ENCODE measurements at places on chromosomes 4 and X.
A peak's percentile ranks its signal among the peaks of the same experiment; 100 is the strongest.

- DNase-seq, result no peak
- peaks cover 31% of the 10 kb centered on the region for H3K36me3 ChIP-seq
- no peaks in the 10 kb centered on the region for H3K27me3 ChIP-seq
- H3K4me1 ChIP-seq, result peaks cover 7% of the 10 kb centered on the region
- no peak overlapping the region for H3K27ac ChIP-seq
- H3K4me3 ChIP-seq, result no peak overlapping the region
Observed at GRCh38 chr4:20576861-20577260, 123.4 kb upstream of the PACRGL start.

DNA sequence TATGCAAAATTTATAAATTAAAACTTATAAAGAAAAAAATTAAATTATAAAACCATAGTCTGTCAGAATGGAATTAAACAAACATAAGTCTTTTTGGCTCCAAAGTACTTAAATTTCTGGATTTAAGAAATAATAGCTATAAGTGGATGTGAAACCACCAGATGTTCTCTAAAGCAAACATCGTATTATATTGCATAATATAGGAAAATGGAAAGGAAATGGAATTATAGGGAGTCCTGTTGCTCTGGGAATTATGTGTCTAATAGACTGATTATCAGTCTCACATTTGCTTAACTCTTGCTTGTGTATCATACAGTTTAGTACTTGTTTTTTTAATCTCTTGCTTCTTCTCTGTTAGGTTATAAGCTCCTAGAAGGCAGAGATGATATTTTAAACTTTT is 819.2 kb downstream of the RAPGEF2 start:
- no peaks in the 10 kb centered on the region for H3K4me1 ChIP-seq
- H3K36me3 ChIP-seq, result peaks cover 11% of the 10 kb centered on the region
- no peaks in the 10 kb centered on the region for H3K27me3 ChIP-seq
- H3K4me3 ChIP-seq, result no peak overlapping the region
- no peak for DNase-seq
- H3K27ac ChIP-seq, result no peak overlapping the region

GRCh38 chr4:129747756-129748155 is 651.8 kb downstream of the C4orf33 start:
- DNase-seq, result peak; percentile 41
- no peak overlapping the region for H3K4me3 ChIP-seq
- no peak overlapping the region for H3K27ac ChIP-seq

- no peaks in the 10 kb centered on the region for H3K36me3 ChIP-seq
- no peak overlapping the region for H3K4me3 ChIP-seq
- H3K27me3 ChIP-seq, result peaks cover 3% of the 10 kb centered on the region
- no peak for DNase-seq
- H3K27ac ChIP-seq, result no peak overlapping the region
- no peaks in the 10 kb centered on the region for H3K4me1 ChIP-seq
Observed at GRCh38 chr4:105106426-105106825, 40.2 kb upstream of the TET2 start.

- H3K27me3 ChIP-seq, result peaks cover 58% of the 10 kb centered on the region
- no peaks in the 10 kb centered on the region for H3K36me3 ChIP-seq
- peak; percentile 77 for DNase-seq
- peak overlapping the region; percentile 71 for H3K4me3 ChIP-seq
- H3K4me1 ChIP-seq, result peaks cover 28% of the 10 kb centered on the region
Observed at GRCh38 chr4:92305148-92305877, 1.5 kb downstream of the GRID2 start.

DNA sequence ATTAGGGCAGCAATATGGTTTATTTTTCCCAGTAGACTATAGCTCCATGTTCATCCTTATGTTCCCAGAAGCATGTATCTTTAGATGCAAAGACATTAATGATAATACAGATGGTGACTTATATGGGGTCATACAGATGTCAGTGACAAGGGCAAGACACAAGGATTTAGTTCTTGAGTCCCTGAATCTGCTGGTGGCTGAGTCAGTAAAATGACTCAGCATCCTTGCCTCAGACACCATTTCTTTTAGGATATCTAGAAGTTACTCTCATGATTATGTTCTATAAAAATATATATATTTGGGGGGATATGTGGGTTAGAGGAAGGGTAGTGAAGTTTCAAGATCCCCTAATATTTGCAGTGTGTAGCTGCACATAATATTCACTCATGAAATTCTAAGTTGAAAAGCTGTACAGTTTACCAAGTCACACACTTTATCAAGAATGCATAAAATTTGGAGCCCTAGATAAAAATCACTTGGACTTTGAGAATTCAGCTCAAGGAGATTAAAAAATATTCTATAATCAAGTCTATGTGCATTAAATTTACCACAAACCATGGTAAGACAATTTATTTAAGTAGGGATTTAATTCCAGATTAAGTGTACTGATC is 101.9 kb downstream of the LNX1 start:
- peaks cover 13% of the 10 kb centered on the region for H3K4me1 ChIP-seq
- H3K4me3 ChIP-seq, result no peak overlapping the region
- H3K36me3 ChIP-seq, result peaks cover 17% of the 10 kb centered on the region
- DNase-seq, result no peak
- no peaks in the 10 kb centered on the region for H3K27me3 ChIP-seq

GRCh38 chr4:1809754-1810502 is 16.8 kb downstream of the FGFR3 start:
- no peak overlapping the region for H3K4me3 ChIP-seq
- H3K27me3 ChIP-seq, result no peaks in the 10 kb centered on the region
- peak; percentile 60 for DNase-seq
- H3K4me1 ChIP-seq, result no peaks in the 10 kb centered on the region
- H3K27ac ChIP-seq, result no peak overlapping the region
